ENCODE measurements at places on chromosomes 1 and 21. TPM values are rescaled to one million over a fixed set of nuclear protein-coding genes. Genes with fewer than 3 reads are reported as not detected.
A peak's percentile ranks its signal among the peaks of the same experiment; 100 is the strongest.

TSSK3 gene
- total RNA-seq, result 1.8 TPM

OBSCN gene
- 466 TPM for total RNA-seq

FAM78B gene
- 3.1 TPM for total RNA-seq

- DNase-seq, result no peak
- no peak overlapping the region for H3K4me3 ChIP-seq
- H3K4me1 ChIP-seq, result no peaks in the 10 kb centered on the region
- no peak overlapping the region for H3K27ac ChIP-seq
- no peaks in the 10 kb centered on the region for H3K36me3 ChIP-seq
Observed at GRCh38 chr1:46510341-46510997, 20.8 kb downstream of the DMBX1 start.

GRCh38 chr1:1085171-1085841 lies 11.2 kb upstream of the RNF223 start:
- no peak overlapping the region for H3K4me3 ChIP-seq
- DNase-seq, result peak; percentile 2
- H3K4me1 ChIP-seq, result peaks cover 2% of the 10 kb centered on the region

Measured in heart right ventricle (tissue), 16 donors.